ENCODE measurements at places on chromosomes 7 and 10.

DNA sequence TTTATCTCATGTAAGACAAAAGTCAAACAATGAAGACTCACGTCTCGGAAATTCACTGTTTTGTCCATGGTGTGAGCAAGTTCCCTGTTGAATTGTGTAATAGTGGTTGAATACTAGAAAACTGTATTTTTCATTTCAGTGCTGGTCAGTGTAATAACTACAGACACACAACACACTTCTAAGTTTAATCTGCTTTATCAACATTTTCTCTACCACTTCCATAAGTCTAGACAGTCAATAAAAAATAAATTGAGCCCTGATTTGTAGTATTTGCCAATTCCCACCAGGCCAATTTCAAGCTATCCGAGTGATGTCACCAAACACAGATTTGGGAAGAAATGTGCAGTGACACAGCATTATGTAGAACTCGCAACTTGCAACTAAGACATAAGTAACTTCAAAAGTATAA, 81.9 kb downstream of the GPR141 start:
- no peak for DNase-seq

DNA sequence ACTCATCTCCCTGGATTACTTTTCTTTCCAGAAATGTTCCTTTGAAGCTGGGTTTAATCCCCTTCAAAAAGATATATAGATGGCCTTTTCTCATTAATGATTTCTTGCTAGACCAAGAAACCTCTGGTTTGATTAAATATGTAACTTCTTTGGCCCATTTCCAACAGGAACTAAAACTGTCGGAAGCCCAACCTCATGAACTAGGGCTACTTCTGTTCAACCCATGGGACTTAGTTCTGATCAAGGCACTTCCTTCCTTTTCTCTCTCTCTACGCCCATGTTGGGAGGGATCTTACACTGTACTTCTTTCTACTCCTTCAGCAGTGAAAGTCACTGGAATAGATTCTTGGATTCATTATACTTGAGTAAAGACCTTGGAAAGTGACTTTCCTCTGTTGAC, 83.6 kb downstream of the TMEM106B start:
- no peak for DNase-seq

- DNase-seq, result no peak
These were observed 14.8 kb downstream of the KIF5B start for GRCh38 chr10:32041290-32042028.

- peak; percentile 29 for DNase-seq
These were observed 965 bp upstream of the CAMK1D start for GRCh38 chr10:12348294-12348869.

DNA sequence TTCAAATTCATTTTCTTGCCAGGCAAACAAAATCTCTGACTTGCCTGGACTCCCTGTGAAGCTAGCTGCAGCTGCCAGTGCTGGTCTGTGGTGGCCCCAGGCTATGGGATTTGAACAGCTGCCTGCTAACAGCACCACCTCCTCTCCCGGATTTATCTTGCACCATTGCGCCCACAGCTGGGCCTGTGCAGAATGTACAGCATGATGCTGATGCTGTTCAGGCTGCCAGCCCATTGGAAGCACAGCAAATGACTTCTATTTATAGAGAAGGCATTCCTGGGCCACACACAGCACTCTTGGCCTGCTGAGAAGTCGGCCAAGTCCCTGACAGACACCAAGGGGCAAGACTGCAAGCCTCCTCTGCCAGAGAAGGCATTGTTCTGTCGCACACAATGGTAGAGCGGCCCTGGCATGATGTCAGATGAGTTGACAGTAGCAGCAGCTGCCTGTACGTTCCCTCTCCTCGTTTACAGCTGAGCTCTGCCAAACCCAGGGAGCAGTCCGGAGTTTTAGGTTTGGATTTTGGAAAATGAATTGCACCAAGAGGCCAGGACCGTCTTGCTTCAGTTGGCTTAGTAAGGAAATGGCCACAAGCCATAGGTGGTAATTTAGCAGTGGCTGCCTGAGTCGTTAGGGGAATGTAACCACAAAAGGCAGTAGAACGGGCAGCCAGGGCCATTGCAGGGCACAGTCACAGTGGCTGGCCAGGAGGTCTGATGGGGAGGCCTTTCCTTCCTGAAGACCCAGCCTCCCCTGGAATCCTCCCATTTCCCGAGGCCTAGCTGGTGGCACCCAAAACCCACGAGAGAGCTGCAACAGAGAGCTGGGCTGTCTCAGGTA, 38.5 kb downstream of the MTURN start:
- peak; percentile 48 for DNase-seq

- DNase-seq, result no peak
These were observed 202.0 kb upstream of the SEMA3E start for GRCh38 chr7:83850941-83851340.

All from D341Med (cell line).